ENCODE measurements at places on chromosomes 3 and 15.

GRCh38 chr3:127760791-127761440 is 61.4 kb downstream of the MGLL start:
- no peak for DNase-seq

GRCh38 chr3:194031867-194032635 is 103.9 kb upstream of the HES1 start:
- no peak for DNase-seq

DNA sequence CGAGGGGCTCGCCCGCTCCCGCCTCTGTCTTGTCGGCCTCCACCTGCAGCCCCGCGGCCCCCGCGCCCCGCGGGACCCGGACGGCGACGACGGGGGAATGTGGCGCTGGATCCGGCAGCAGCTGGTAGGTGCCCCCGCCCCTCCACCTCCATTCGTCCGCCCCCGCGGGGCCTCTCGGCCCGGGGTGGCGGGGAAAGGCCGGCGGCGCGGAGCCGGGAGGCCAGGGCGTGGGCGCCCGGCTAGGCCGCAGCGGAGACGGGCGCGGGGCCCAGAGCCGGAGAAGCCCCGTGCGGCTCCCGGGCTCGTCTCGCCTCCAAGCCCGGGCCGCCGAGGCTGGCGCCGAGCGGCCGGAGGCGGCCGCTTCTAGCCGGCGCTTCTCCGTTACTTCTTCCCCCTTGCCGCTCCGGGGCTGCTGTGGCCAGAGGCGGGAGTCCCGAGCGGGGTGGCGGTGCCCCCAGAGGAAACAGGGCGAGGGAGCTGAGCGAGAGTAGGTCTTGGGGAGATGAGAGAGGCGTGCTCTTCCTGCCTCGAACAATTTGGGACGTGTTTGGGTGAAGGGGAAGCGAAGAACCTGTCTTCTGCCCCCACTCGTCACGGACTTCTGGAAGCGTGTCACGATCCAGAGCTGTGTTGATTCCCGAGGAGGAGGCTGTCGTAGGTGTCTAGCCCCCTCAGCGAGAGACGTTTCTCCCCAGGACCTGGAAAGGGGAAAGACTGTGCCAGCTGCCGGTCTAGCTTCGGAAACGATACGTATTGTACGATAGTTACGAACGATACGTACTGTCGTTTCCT is 555 bp downstream of the ATP11B start:
- DNase-seq = peak; percentile 41

- no peak for DNase-seq
Measured at GRCh38 chr3:54619531-54619930, 308.3 kb downstream of the LRTM1 start.

DNA sequence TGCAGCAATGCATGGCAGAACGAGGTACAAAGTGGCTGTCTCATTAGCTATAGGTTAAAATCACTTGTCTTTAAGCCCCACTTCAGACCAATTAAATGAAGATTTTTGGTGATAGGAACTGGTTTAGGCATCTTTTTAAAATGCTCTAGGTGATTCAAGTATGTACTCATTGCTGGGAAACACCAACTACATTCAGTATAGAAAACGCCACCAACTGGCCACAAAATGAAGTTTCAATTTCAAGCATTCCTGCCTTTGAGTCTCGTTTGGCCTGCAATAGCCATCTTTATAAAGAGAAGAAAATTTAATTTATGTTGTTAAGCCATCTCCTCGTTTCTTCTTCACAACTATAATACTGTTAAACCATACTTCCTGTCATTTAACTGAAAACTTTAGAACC is 587.9 kb downstream of the GBE1 start:
- no peak for DNase-seq

- no peak for DNase-seq
Measured at GRCh38 chr3:140086642-140087041, 151.7 kb downstream of the CLSTN2 start.

DNA sequence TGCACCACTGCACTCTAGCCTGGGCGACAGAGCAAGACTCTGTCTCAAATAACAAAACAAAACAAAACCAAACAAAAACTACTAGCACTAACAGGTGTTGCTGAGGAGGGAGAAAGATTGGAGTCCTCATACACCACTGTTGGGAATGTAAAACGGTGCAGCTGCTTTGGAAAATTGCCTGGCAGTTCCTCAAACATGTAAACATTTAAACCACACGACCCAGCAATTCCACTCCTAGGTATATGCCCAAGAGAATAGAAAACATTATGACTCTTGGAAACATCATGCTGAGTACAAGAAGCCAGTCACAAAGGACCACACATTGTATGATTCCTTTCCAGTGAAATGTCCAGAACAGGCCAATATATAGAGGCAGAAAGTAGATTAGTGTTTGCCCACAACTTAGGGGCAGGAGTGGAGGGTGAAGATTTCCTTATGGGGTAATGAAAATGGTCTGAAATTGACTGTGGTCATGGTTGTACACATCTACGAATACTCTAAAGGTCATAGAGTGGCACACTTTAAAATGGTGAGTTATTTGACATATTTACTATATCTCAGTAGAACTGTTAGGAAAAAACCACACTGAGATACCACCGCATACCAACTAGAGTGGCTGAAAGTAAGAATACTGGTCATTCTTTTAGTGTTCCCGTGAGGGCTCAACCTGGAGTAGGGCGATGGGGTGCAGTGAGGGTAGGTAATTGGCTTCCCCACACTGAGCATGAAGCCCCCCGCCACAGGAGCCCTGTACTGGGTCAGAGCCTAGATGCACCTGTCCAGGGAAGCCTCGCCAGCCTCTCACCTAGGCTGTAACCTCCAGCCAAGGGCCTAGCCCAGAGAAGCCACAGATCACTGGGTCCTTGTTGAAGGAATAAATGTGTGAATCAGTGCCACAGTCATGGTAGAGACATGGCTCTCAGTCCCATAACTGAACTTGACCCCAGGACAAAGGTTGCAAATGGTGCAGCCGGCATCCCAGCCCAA is 131.1 kb downstream of the NUP210 start:
- DNase-seq = no peak

- DNase-seq = no peak
Measured at GRCh38 chr15:40940296-40940801, 11.2 kb downstream of the DLL4 start.

- no peak for DNase-seq
Measured at GRCh38 chr3:31732548-31732947, 199.8 kb downstream of the STT3B start.

DNA sequence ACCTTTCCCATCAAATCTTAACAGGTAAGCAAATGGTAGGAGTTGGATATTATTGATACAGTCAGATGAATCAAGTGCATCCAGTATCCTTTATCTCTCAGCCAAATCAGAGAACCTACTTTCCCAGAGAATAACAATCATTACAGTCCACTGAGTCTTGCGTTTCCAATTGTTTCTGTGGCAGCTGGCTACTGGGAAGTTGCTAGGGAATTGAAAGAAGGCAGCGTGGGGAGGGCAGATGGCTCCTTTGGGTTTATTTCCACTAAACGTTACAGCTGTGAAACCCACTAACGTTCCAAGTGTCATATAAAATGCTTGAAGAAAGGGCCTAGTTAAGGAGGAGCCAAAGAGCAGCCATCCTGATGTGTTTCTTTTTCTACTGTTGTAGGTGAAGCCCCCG is 78.4 kb downstream of the WDR72 start:
- DNase-seq = no peak

- no peak for DNase-seq
Measured at GRCh38 chr3:172132159-172132586, 92.8 kb downstream of the FNDC3B start.

DNA sequence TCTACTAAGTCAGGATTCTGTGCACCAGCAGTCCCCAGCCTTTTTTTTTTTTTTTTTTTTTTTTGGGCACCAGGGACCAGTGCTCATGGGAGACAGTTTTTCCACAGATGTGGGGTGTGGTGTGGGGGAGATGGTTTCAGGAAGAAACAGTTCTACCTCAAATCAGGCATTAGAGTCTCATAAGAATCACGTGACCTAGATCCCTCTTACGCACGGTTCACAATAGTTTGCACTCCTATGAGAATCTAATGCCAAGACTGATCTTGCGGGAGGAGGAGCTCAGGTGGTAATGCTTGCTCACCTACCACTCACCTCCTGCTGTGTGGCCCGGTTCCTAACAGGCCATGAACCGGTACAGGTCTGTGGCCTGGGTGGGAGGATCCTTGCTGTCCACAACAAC is 88.8 kb downstream of the GADL1 start:
- no peak for DNase-seq

- no peak for DNase-seq
Measured at GRCh38 chr3:21292971-21293370, 458.0 kb downstream of the ZNF385D start.

DNA sequence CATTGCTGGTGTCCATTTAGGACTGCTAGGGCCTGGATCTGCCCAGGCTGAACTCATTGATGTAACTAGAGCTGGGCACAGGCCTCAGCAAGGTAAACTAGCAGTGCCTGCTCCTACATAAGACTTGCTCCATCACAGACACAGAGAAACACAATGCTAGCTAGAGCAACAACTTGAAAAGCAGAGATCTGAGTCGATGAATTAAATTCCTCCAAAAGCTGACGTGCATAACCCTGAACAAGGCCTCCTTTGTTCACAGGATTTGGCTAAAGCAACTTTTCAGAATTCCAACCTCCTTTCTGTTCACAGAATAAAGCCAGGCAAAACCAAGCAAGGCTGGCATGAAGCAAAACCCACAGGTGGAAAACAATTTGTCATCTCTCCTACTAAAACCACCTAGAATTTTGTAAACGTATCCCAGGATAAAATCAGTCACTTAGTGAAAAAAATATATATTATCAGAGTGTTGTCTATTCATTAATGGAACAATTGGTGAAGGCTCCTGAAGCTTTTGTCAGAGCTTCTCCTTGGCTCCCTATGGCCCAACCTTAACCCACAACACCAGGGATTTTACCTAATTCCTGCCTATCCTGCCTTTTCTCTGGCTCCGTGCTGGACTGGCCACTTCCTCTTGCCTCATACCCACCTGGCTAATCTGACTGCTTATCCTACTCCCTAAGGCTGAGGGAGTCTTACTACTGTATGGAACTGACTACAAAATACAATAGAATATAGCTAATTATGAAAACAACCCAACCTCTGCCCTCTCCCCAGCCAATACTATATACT is 39.9 kb downstream of the PLCH1 start:
- DNase-seq = no peak

DNA sequence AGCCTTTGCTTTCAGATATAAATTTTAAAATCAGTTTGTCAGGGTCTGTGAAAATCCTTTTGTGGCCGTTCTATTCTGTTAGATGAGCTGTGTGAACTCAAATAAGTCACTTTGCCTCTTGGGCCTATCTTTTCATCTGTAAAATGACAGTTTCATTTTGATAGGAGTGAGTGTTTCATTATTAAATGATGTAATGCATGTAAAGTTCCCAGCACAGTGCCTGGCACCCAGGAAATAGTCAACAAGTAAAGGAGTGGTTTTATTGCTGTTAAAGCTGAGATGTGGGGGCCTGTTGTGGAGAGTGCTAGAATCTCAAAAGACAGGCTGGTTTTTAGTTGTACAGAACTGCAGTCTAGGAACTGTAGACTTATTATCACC is 394.5 kb upstream of the CFAP20DC start:
- DNase-seq = no peak

- DNase-seq = no peak
Measured at GRCh38 chr15:86203462-86203861, 123.8 kb downstream of the AGBL1 start.

GRCh38 chr15:67186688-67187087 is 67.8 kb downstream of the AAGAB start:
- no peak for DNase-seq
